ENCODE measurements at places on chromosomes 6 and 20.

- DNase-seq: no peak
These were observed 56.8 kb downstream of the NCR2 start for GRCh38 chr6:41392246-41392645.

- DNase-seq: no peak
These were observed 276.0 kb downstream of the TFAP2A start for GRCh38 chr6:10138917-10139316.

- DNase-seq: no peak
These were observed 12.9 kb downstream of the BTN2A1 start for GRCh38 chr6:26470643-26471042.

DNA sequence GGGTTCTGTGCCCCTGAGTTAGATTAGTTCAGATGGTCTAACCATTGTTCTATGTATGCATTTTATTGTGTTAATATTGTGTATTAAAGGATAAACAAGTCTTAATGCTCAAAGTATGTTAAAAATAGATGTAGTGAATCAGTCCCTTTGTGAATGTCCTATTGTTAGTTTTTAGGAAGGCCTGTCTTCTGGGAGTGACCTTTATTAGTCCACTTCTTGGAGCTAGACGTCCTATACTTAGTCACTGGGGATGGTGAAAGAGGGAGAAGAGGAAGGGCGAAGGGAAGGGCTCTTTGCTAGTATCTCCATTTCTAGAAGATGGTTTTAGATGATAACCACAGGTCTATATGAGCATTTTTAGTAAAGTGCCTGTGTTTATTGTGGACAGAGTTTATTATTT lies 12.3 kb upstream of the HMGN4 start:
- DNase-seq: no peak

DNA sequence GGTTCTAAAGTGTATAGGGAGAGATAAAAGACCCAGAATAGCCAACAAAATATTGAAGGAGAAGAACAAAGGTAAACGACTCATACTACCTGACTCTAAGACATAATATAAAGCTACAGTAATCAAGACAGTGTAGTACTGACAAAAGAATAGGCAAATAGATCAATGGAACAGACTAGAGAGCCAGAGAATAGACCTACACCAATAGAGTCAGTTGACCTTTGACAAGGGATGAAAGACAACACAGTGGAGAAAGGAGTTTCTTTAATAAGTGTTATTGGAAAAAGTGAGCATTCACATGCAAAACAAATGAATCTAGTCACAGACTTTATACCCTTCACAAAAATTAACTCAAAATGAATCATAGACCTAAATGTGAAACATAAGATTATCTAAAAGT lies 96.4 kb downstream of the ISM1 start:
- DNase-seq: no peak

DNA sequence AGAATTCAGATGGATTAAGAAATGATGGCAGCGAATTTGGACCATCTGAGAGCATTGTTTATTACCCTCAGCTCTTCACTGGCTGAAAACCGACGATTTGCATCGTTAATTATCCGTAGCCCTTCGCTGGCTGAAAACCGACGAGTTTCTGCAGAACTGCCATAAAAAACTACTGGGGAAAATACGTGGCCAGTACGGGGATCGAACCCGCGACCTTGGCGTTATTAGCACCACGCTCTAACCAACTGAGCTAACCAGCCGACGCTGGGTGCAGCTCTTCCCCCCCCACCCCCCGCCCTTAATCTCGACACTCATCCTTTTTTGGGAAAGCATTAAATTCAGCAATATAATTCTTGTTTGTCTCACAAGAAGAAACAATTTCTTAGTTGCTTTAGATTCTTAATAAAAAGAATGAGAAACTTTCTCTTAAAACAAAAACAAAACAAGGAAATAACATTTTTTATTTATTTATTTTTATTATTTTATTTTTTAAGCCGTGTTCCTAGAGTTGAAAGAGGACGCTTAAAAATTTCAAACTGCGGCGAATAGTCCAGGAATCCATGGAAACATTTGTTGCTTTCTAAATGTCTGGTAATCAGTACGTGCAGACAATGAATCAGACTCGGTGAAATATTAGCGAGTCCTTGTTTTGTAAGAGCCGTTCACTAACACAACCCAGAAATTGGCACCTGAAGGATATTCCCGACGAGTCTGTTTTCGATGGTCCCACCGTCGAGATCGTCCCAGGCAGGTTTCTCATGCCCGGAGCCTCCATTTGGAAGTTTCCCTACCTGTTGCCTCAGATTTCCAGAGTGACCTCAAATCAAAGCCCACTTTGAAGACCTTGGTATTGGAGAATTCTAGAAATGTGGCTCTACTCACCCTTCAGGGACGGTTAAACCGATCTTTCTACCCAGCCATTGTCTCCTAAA lies 27.8 kb downstream of the PRSS16 start:
- DNase-seq: no peak

DNA sequence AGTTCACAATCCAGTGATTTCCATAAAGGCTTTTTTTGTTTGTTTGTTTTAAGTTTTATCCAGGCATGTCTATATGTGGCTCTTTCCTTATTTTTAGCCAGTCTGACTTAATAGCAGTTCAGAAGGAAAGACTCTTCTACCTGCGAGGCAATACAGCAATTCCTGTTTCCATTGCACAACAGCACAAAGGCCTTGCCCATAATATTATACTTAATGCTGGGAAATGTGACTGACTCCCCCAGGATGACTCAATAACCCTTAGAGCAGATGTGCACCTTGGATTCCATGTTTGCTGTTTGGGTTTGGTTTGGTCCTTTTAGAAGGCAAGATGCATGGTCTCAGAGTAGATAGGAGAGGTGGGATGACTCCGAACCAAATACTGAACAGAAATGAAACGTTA lies 184.1 kb downstream of the MTFR2 start:
- no peak for DNase-seq

GRCh38 chr6:47047479-47048407 lies 5.6 kb upstream of the ADGRF1 start:
- no peak for DNase-seq

DNA sequence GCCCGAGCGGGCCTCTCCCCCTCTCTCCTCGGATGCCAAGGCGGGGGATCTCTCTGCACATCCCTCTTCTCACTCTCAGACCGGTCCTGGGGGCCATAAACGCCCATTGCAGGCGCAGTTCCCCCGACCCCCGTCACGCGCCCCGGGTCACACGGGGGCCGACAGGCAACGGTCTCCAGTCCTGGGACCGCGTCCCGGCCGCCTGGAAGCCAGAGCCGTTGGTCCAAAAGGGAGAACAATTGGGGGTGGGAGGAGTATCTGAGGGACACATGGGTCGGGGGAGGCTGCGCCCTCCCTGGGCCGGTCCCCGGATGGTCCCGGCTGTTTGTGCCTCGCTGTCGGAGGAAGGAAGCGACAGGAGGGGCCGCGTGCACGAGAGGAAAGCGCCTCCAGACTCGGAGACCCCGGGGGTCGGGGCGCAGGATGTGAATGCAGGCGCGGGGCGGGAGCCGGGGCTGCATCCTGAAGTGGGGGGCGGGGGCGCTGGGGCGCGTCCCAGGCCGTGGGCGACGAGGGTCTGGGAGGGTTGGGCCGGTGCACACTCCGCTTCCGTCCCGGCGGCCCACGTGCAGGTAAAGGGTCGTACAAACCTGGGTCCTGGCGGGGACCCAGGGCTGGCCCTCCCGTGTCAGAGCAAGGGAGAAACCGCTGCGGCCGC lies 903 bp downstream of the SLC4A11 start:
- DNase-seq: no peak

DNA sequence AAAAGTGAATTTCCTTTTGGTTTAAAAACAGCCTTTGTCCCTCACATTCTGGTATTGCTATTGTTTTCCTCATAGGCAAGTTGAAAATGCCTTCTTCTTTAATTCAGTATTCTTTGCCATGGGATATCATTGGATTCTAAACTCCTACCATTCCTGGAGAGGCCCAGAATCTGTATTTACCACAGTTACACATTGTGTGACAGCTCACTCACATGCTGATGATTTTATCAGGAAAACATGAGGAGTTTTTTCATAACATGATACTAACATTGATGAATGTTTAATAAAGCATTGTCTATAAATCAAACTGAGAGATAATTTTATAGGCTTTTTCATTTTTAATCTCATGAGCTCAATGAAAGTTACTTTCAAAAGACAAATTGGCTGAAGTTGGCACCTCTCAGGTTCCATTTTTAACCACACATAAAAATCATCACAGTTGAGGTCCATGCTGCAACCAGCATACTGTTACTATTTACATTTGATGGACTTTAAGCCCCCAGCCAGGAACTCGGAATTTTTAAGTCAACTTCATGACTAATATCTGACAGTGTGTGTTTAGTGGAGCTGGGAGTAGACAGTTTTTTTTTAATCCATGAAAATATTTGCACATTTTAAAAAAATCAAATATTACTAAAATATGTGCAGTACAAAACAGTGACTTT lies 82.8 kb downstream of the FAM83B start:
- DNase-seq: no peak

- no peak for DNase-seq
These were observed 52.5 kb upstream of the CHD6 start for GRCh38 chr20:41670631-41671030.

DNA sequence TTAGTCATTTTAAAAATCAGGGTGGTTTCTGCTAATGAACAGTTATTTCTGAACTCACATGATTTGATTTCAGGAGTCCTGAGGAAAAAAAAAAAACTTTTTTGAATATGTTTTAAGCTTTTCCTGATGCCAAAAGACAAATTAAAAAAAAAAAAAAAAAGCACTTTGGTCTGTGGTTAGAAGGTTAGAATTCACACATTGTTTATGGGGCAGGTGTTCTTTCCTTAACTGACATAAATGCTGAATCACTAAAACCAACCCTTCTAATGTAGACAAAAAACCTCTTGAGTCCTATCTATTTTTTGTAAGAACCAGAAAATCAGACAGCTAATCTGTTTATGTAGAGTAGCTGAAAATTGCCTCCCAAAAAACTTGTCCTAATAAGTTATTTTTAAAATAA lies 20.4 kb downstream of the THEMIS start:
- no peak for DNase-seq

GRCh38 chr20:21933526-21933925 lies 228.1 kb downstream of the PAX1 start:
- no peak for DNase-seq

- DNase-seq: no peak
These were observed 351.9 kb upstream of the PRND start for GRCh38 chr20:4369798-4370124.

DNA sequence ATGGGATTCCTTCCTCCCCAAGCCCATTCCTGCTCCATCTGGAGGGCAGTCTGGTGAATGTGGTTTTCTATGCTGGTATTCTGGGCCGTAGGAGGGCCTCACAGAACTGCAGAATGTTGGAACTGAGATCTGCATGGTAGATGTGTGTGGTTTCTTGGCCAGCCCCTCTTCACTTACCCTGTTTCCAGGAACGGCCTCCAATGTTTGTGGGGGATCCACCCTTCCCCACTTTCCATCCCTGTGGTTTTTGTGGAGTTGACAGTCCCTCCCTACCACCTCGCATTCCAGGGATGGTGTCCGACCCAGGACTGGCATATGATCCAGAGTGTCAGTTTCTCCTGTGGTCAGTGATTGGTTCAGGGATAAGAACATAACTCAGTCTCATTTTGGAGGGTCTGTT lies 26.7 kb upstream of the TMEM14A start:
- no peak for DNase-seq

GRCh38 chr6:11142296-11143027 lies 30.9 kb upstream of the ERVFRD-1 start:
- no peak for DNase-seq

DNA sequence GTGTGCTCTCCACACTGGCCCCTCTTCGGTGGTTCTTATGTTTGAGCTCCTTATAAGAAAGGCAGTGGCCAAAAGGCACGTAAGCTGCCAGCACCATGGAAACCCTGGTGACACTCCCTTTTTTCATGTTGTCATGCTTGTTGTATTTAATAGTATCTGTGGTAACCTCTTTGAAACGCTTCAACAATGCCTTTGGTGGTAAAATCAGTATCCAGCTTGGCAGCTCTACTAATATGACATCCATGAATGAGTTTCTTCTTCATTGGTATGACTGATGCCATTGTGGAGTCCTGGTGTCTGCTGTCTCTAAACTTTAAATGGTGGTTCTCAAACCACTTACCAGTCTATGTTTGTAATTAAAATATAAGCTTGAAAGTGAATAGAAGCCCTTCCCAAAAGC lies 10.7 kb upstream of the MYLK2 start:
- no peak for DNase-seq

GRCh38 chr6:142376800-142377496 lies 75.1 kb downstream of the ADGRG6 start:
- DNase-seq: no peak

DNA sequence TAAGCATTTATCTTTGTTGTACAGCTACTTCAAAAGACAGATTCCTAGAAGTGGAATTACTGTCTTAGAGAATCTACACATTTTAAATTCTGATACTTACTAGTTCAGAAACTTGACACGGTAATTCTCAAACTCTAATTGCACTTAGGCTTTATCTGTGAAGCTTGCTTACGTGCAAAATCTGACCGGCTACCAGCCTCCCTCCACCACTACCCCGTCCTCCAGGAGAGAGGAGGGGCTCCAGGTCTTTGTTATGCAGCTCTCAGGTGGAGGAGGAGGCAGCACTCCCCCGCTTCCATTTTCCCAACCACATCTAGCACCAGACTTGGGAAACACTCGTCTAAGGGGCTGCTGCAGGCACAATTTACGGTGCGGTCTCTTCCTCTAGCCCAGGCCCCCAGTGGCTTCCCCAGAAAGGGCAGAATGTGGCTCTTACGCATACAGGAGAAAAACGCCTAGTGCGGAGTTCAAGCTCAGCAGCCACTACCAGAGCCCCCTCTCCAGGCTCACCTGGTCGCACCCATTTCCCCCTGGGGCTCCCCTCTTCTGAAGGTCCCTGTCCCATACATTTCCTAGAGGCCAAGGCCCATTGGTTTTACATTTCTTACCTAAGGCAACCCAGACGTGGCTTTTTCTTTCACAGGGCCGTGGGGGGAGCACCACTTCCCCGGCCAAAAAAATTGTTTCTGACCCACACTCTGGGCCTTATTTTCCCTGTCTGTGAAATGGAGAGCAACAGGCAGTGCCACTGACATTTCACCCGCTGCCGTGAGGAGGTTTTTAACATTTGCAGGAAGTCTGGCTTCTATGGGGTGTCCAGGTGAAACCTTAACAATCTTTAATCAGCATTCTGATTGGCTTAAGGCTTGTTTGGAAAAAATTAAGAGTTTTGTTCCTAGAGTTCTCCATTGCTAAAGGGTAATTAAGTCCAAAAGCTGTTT lies 1.6 kb upstream of the TGIF2 start:
- DNase-seq: no peak

GRCh38 chr6:53358440-53359094 lies 9.8 kb upstream of the ELOVL5 start:
- no peak for DNase-seq

All from activated gamma-delta T cell treated with anti-CD3 and anti-CD28 coated beads, Interleukin-2, amount 50 U/mL, for 16 hours (primary cell).